ENCODE measurements at places on chromosomes 4 and X.

DNA sequence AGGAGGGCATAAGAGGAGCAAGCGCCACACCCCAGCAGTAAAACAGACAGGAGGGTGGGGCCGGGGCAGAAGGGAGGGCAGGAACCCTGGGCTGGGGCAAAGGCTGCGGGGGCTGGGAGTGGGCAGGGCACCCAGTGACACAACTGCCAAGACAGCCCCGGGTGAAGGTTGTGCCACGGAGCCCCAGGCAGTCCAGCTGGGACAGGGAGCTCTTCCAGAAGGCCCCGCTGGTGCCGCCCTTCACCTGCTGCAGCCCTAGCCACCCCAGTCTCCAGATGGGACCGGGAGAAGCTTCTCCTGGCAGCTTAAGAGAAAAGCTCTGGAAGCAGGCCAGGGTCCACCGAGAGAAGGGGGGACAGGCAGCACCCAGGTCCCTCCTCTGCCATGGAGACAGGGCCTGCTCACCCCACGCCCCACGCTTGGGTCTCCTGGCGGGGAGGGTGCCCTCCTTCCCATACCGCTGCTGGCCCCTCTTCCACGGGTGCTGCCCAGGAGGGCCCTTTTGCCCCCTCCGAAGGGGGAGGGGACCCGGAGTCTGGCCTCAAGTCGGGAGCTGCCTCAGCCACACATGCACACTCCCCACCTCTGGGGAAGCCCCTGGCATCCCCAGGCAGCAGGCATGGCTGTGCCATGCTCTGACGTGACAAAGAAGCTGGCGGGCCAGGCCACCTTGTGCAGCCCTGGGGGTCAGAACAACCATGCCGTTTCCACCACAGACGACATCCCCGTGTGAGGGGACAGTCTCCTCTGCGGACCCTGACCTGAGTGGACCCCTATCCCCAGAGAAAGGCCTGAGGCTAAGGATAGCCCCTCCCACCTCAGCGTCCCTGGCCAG lies 1.5 kb downstream of the DGKQ start:
- DNase-seq: no peak

GRCh38 chr4:2269206-2269531 lies 7.3 kb upstream of the MXD4 start:
- no peak for DNase-seq

DNA sequence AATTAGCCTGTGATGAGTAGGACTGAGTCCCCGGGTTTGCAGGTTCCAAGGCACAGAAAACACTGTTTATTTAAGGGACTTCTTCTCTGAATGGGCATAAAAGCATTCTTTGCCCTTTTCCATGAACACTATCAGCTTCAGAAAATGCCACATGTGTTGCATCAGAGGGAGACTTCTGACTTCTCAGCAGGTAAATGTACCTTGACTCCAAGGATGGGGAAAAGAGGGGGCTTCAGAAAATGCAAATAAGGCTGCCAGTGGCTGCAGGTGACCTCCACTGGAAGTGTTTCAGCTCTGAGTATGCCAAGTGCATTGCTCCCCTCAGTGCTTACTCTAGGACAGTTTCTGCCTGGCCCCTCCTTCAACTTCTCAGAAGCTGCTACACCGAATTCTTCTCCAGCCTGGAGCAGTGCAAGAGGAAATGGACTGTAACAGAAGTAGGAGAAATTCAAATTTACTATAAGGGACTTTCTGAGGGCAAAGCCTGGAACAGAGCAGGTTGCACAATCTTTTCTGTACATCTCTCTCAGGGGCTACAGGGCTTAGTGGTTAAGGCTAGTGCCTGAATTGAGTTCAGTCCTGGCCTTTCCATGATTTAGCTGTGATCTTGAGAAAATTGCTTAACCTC lies 233.2 kb downstream of the PTTG2 start:
- no peak for DNase-seq

DNA sequence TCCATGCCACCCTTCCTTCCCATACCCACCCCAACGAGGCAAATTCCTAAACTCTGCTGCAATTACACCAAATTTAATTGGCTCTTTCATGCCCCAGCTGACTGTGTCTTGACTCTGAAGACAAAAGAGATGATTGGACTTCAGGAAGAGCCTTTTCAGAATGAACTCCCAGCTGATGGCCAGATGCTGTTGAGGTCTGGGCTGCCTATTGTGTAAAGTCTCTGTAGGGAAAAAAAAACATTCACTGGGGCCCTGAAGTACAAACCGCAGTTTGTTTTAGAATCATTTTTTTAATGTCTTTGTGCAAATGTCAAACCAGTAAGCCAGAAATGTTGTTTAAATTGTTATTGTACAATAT lies 174.8 kb downstream of the HHIP start:
- no peak for DNase-seq

DNA sequence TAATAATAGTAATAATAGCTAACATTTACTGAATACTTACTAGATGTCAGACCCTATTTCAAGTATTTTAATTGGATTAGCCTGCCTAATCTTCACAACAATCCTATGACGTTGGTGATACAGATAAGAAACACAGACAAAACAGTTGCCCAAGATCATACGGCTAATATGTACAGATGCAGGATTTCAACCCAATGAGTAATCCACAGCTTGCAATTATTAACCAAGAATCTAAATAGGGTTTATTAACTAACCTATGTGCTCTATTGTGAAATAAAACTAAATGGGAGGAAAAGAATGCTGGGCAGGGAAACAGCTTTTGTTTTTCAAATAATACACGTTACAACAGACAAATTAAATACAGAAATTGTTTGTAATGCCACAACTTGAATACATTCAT lies 23.4 kb downstream of the FBXO8 start:
- DNase-seq: no peak

- DNase-seq: peak; percentile 60
These were observed 6.5 kb upstream of the RNF4 start for GRCh38 chr4:2462218-2462991.

DNA sequence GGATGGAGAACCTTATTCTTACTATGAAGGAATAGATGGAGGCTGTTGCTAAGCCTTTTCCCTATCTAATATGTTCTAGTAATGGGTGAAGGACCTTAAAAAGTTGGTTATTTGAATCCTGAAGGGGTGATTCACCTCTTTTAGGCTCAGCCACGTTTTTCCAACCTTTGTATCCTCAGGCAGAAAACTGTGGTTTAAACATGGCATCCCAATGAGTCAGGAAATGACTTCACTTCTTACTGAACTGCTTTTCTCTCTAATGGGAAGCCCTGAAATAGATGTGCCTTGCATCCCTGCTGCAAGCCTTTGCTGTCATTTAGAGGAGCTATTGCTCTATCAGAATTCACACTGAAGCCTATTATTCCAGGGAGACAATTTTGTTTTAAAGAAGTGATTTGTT lies 191.0 kb upstream of the ARX start:
- DNase-seq: no peak

- DNase-seq: no peak
These were observed 1.1 kb upstream of the PGRMC2 start for GRCh38 chr4:128288689-128289106.

- DNase-seq: no peak
These were observed 5.0 kb upstream of the MGST2 start for GRCh38 chr4:139660568-139661043.

DNA sequence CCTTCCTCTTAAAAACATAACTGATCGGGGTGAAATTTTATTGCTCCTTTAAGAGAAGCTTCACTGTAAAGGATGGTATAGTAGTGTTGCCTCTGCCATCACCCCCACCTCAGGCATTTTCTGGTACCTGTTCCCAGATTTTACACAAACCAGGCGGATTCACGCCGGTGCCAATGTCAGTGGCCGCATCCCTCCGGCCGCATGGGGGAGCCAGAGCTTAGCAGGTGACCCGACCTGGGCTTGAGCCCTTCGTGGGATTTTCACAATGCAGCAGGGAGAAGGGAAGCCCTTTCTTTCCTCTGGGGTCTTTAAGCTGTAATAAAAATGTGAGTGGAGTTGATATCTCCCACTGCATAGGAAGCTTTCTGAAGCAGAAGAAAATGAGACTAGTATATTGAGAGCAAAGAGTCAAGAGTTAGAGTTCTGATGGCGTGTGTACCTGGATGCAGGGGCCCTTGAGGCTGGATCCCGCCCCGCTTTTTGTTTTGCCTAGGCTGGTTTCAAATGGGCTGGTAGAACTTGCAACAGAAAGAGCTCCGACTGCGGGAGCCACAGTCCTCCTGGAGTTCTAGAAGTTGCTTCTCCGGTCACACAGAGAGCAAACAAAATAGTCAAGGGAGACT lies 59.4 kb downstream of the POLR2B start:
- DNase-seq: peak; percentile 10

GRCh38 chrX:78024349-78025059 lies 55.1 kb upstream of the PGAM4 start:
- DNase-seq: no peak
